RWPE1 (cell line): ENCODE measurements at places on chromosomes 7 and 10.

- DNase-seq: no peak
Measured at GRCh38 chr7:155861480-155861868, 49.2 kb upstream of the SHH start.

DNA sequence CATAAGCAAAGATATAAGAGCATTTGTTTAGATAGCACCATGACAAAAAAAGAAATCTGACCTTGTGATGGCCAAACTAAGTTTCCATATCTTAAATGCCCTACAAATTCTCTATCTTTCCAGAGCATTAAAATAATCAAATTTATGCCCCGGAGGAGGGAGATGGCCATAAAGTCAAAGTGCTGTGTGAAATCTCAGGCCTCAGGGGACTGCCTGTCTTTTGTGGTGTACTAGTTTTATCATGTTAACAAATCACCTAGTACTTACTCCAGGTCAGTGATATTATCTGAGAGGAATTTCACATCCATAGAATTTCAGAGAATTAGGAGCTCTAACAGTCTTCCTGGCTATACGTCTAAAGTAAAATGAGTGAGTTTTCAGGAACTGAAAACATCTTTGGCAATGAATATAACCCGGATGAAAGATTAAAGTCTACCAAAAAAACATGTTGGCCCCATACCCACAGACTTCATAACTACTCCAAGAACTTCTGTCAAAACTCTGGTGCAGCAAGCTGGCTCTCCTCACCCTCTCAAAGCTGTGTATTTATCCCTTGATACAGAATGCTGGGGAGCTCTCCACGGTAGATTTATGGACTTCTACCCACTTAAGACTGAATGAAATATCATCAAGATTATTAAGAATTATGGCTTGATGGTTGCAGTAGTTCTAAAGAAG lies 682.8 kb downstream of the SORCS1 start:
- DNase-seq: no peak

- no peak for DNase-seq
Measured at GRCh38 chr7:1946025-1946772, 276.1 kb downstream of the ELFN1 start.

DNA sequence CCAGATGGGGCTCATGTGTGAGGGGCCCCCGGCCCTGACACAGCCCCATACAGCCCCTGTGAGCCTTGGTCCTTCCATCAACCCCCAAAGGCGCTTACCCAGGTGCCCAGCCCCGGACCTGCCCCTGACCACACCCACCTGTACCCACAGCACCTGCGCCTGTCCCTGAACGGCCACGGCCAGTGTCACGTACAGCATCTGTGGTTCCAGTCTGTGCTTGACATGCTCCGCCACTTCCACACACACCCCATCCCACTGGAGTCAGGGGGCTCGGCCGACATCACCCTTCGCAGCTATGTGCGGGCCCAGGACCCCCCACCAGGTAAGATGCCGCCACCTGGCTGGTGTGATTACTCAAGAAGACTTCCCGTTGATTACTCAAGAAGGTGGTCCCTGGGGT lies 33.5 kb downstream of the SH2B2 start:
- DNase-seq: no peak

- DNase-seq: no peak
Measured at GRCh38 chr7:95395755-95396135, 430 bp downstream of the PON3 start.

- no peak for DNase-seq
Measured at GRCh38 chr7:134866617-134867016, 87.2 kb downstream of the CALD1 start.

- no peak for DNase-seq
Measured at GRCh38 chr10:104429846-104430245, 76.2 kb downstream of the CFAP58 start.
